ENCODE measurements at places on chromosomes 5 and 9. TPM values are rescaled to one million over a fixed set of nuclear protein-coding genes. Genes with fewer than 3 reads are reported as not detected.

DNA sequence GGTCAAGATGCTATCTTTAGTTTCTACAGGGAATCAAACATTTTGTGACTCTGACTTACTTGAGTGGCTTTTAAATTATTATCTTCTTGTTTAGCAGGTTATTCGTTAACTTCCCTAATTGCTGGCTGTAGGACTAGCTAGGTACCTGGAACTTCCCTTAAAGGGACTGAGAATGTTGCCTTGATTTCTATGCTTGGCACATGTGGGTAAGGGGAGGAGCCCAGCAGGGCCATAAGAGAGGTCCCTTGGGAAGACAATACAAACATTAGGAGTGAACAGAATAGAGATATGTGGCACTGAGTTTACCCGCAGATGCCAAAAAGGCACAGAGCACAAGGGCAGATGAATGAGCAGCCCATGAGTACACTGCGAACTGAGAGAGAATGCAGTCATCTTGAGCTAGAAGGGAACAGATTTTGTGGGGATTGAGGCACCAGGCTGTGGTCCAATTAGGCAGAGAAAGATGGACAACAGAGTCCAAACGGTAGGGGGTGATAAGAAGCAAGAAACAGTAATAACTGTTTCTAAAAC, 9.8 kb downstream of the CKMT2 start:
- no peak for DNase-seq
- H3K4me3 ChIP-seq = no peak overlapping the region
- H3K4me1 ChIP-seq = peaks cover 14% of the 10 kb centered on the region
- H3K27me3 ChIP-seq = no peaks in the 10 kb centered on the region

F12 gene
- total RNA-seq = not detected

PCDHGA10 gene
- total RNA-seq = 10.2 TPM

DNA sequence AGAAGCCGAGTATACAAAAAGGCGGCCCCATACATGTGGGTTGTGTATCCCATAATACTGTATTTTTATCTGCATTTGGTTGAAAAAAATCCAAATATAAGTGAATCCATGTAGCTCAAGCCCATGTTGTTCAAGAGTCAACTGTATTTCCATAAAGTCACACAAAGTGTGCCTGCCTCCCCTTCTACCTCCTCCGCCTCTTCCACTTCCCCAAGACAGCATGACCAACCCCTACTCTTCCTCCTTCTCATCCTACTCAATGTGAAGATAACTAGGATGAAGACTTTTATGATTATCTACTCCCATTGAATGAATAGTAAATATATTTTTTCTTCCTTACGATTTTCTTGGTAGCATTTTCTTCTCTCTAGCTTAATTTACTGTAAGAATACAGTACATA, 92.7 kb downstream of the RFX3 start:
- H3K27me3 ChIP-seq = no peaks in the 10 kb centered on the region
- no peak for DNase-seq

LHX6 gene
- total RNA-seq = 1.5 TPM

DNA sequence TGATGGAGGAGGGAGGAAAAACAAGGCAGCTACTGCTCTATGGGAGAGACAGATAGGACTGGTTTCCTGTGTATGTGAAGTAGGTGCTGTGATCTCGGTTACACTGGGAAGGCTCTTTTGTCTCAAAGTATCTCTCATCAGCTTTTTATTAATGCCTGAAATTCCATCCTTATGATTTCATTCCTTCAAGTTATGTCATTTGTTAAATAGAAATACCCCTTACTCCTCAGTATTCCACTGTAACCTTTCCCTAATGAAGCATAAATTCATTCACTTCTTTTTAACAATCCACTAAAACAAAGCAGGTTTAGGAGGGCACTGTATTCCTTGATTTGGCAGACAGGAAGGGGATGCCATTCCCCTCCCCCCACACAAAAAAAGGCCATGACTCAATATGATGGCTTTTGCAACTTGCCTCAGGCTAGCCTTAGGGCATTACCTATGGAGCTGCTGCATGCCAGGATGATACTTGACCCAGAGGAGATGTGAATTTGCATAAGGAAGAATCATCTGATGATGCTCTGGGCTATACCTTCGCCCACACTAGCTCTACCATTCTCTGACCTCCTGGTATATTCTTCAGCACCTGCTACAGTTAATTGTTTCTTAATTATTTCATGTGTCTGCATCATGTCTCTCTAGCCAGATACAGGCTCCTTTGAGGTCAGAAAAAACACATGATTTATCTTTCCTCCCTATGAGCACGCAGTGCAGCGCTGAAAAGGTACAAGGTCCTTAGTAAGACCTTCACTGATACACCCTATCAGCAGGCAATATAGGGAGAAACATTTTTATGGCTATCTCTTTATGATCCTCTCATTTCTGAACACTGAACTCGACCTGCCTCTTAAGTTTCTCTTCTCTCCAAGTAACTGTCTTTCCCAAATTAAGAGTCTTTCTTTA, 26.3 kb downstream of the NR3C1 start:
- no peaks in the 10 kb centered on the region for H3K27me3 ChIP-seq
- no peak for DNase-seq
- H3K4me1 ChIP-seq = peaks cover 20% of the 10 kb centered on the region
- no peaks in the 10 kb centered on the region for H3K36me3 ChIP-seq
- no peak overlapping the region for H3K27ac ChIP-seq
- no peak overlapping the region for H3K4me3 ChIP-seq

CNTLN gene
- total RNA-seq = 22.4 TPM

GRCh38 chr5:1278656-1279442, 16.0 kb downstream of the TERT start:
- no peak for DNase-seq
- no peak overlapping the region for H3K4me3 ChIP-seq
- peaks cover 5% of the 10 kb centered on the region for H3K27me3 ChIP-seq
- no peaks in the 10 kb centered on the region for H3K36me3 ChIP-seq
- no peak overlapping the region for H3K27ac ChIP-seq

DAB2IP gene
- 29.6 TPM for total RNA-seq
